Activated T-helper 17 cell treated with anti-CD3 and anti-CD28 coated beads, Interleukin-2, amount 50 U/mL, for 72 hours (primary cell): ENCODE measurements at places on chromosomes 1 and 21. TPM values are rescaled to one million over a fixed set of nuclear protein-coding genes. Genes with fewer than 3 reads are reported as not detected.

Gene C1orf74
- total RNA-seq: 2.5 TPM

GRCh38 chr1:73674945-73675561, 522.9 kb downstream of the LRRIQ3 start:
- no peak for ATAC-seq

DNA sequence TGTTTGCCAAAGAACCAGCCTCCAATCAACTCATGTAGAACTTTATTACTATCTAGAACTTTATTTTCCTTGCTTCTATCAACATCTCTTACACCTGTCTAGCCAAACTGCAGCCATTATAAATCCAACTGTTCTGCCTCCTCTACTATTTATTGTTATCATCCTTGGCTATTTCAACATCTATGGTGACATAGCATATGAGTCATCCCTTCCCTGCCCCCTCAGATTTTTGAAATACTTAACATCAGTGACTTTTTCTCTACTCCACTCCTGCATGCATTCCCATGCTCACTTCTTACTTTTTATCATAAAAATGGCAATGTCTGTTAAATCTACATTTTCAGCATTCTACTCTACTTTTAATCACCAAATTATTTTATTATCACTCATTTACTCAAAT, 544.9 kb upstream of the NEGR1 start:
- ATAC-seq: no peak

- ATAC-seq: no peak
Measured at GRCh38 chr1:22613951-22614350, 22.5 kb upstream of the C1QA start.

DNA sequence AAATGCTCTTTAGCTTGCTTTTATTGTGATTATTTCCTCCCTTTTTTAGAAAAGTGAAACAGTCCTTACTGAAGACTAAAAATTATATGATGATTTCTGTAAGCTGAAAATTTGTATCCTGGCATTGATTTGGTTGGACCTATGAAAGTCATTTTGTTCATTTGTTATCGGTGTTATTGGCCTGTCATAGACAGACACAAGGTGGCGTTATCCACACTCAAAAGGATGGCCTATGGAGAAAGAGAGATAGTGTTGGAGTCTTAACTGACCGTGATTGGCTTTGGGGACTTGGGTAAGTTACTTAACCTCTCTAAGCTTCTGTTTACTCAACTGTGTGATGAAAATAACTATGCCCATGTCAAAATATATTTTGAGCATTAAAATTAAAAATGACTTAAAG, 203.6 kb upstream of the CHODL start:
- ATAC-seq: peak; percentile 48

GRCh38 chr1:15803380-15803779, 4.1 kb downstream of the UQCRHL start:
- peak; percentile 52 for ATAC-seq

Gene CACNA1S
- not detected for total RNA-seq

DNA sequence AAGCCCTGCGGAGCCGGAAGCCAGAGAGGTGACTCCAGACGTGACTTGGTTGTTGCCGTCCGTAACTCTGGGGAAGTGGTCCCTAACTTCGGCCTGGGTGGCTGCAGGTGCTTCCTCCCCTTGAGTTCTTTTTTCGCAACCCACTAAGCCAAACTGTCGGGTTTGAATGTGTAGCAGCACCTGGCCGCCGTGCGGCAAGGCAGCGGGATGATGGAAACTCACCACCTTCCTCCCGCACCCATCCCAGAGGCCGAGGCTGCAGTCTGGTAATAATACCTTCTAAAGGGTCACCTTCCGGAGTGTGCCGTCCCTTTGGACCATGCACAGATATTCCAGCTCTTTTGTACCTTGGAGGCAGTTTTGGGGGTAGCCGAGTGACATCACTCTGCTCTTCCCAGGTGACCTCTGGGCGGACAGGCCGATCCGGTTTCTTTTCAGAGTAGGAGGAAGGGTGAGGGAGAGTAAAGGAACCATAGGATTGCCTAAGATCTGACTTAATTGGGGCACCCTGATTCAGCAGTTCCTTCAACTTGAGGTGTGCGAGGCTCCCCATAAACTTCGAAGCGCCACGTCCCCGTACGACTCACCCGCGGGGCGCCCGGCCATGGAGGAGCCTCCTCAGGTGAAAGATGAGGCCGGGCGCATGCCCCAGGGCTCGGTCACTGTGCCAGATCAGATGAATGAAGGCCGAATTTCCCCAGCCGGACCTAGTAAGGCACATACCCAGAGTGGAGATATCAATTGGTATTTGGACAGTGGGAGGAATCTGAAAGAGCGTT, 1.0 kb downstream of the KCNK1 start:
- ATAC-seq: peak; percentile 31

Gene TNFRSF8
- 216 TPM for total RNA-seq

- no peak for ATAC-seq
Measured at GRCh38 chr1:70220015-70220414, 1.2 kb upstream of the SRSF11 start.

DNA sequence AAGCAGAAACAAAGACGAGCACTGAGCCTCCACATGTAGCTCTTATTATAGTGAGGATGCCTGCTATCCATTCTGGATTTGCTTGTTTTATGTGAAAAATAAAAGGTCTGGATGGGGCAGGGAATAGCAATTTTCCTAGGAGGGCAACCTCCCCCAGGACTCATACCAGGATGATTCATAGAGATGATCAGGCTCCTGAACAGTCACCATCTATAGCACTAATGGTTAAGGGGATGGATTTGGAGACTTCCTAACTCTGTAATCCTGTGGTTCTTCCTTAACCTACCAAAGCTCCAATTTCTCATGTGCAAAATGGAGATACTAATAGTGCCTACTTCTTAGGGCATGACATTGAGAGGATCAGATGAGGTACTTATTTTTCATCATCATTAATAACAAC, 34.5 kb upstream of the CD58 start:
- ATAC-seq: no peak

Gene FAM151A
- total RNA-seq: not detected

DNA sequence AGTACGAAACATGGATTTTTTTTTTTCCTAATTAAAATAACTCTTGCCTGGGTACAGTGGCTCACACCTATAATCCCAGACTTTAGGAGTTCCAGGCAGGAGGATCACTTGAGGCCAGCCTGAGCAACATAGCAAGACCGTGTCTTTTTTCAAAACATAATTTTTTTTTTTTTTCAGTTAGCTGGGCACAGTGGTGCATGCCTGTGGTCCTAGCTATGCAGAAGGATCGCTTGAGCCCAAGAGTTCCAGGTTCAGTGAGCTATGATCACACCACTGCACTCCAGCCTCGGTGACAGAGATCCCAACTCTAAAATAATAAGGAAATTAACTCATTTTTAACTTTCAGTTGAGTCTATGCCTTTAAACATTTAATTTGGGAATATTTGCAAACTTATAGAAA, 170.1 kb downstream of the NEK7 start:
- no peak for ATAC-seq

GRCh38 chr1:7808253-7808844, 24.3 kb downstream of the PER3 start:
- ATAC-seq: peak; percentile 38

Gene CD1B
- not detected for total RNA-seq

DNA sequence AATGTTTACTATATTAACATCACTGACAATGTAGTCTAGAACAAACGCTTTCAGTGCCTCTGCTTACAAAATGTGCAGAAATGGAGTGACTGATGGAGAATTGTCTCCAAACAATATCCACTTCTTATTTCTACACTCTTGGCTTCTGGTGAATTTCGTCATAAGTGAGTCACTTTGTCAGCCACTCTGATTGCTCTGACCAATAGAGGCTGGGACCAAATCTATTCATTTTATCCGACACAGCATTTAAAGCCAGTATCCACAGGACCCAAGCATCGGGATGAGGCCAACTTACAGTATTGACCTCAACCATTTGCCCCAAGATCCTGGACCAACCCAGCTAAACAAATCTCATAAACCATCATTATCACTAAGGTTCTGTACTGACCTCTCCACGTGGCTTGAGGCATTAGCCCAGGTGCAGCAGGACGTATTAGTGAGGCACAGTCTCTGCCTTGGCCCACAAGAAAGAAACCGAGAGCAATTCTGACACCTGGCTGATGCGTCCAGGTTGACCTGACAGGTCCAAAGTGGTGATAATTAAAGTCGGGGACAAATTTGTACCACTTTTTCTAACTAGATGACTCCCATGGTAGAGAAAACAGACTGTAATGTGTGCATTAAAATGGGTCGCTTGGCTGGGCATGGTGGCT, 53.3 kb upstream of the ERO1B start:
- no peak for ATAC-seq

Gene CFHR2
- total RNA-seq: not detected

DNA sequence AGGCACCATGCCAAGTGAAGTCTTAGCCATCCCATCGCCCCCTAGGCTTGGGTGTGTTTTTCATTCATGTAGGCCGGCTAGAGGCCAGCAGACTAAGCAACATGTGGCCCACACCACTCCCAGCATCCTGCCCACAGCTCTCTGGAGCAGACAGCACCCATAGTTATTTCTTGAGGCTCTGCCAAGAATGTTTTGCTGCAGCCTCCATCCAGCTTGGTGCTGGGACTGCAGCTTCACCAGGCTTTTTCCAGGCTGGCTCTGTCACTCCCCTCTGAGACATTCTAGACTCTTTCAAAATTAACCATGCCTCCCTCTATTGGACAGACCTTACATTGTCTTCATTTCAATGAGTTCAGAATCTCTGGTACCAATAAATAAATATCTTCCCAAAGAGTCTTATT, 104.2 kb downstream of the DUSP10 start:
- no peak for ATAC-seq

DNA sequence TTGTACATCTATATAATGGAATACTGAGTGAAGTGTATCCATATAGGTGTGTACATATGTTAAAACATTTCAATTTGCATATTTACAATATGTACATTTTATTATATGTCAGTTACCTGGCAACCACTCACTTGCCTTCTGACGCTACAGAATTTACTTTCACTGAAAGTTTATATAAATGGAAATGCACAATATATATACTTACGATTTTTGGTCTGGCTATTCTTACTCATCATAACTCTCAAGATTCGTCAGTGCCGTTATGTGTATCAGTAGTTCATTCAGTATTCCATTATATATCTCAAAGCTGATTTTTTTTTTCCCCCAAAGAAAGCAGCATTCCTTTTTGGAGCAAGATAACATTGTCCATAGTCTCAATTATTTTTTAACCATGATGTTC, 138.2 kb downstream of the PCBP3 start:
- ATAC-seq: peak; percentile 49

- ATAC-seq: no peak
Measured at GRCh38 chr21:42865776-42866160, 13.6 kb downstream of the WDR4 start.

Gene KMO
- not detected for total RNA-seq

Gene RNU1-2
- 2,371 TPM for total RNA-seq

Gene USP33
- total RNA-seq: 37.9 TPM

DNA sequence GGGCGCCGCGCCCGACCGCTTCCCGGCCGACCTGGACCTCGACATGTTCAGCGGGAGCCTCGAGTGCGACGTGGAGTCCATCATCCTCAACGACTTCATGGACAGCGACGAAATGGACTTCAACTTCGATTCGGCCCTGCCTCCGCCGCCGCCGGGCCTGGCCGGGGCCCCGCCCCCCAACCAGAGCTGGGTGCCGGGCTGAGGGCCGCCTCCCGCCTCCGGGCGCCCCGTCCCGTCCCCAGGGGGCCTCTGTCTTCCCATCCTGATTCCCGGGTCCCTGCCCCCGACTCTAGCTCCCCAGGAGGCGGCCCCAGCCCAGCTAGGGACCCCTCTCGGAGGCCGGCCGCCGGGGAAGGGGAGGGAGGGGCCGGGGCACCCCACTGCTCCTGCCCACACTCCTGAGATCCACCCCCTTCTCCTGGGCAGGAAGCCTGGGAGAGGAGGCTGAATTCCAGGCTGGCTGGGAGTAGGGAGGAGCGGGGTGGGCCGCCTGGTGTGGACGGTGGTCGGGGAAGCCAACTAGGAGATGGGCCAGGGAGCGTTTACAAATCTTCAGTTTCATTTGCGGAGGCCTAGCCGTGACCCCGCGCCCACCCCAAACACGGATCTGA, 21.4 kb downstream of the FOXO6 start:
- ATAC-seq: peak; percentile 9

- no peak for ATAC-seq
Measured at GRCh38 chr1:201656311-201657032, 117.5 kb downstream of the NAV1 start.

DNA sequence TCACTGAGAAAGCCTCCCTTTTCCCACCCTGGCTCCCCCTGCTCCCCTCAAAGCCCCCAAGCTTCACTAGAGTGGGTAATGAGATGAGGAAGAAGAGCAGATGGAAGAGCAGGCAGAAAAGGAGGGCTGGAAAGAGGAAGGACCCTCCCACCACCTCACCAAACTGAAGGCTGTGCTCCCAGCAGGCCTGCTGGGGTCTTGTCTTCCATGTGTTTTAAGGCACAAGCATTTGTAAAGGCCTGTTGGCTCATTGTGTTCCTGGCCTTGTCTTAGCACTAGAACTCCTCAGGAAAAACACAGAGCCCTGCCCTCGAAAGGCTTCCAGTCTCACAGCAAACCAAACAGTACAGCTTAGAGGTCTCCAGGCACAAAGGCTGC, 51.5 kb downstream of the TOMM20 start:
- ATAC-seq: no peak

DNA sequence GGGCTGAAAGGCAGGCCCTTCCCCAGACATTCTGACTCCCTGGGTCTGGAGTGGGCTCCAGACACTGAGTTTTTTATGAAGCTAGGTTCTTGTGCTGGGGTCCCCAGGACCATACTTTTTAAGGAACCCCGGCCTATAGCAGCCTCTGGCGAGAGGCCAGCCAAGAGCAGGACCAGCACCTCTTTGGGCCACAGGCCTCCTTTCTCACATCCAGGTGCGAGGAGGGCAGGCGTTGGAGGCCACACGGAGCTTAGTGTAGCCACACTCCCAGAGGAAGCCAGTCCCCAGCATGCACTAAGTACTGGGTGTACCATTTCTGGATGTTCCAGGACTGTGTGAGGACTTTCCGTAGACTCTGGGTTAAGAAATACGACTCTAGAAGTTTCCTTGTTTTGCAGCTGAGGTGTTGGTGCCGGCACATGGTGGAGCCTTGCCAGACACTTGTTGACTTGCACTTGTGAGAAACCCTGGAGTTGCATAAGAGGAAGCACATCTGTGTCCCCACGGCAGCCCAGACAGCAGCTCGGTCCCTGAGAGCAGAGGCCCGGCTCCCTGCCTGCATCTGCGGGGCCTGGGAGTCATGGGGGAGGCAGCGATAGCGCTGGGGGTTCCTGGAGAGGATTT, 122.2 kb upstream of the VAMP3 start:
- no peak for ATAC-seq

Gene PANK4
- 41.7 TPM for total RNA-seq

DNA sequence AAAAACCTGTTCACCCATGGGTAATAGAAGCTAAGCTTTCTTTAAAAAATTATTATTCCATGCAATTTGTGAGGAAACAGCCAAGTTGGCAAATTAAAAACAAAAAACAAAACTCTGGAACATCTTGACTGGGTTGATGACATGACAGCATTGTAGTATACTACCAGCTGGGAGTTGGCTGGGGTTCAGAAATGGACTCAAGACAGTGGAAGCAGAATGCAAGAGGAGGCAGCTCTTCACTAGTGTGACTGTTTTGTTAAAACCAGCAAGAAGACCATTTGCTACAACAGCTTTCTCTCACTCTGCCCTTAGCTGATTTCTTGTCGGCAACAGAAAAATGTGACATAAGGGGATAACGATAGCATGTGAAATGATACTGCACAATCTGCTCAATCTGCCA, 1298.9 kb upstream of the ADGRL4 start:
- no peak for ATAC-seq
